Activated naive CD4-positive, alpha-beta T cell treated with anti-CD3 and anti-CD28 coated beads, Interleukin-2, amount 50 U/mL, for 72 hours (primary cell): ENCODE measurements at places on chromosomes 2 and 18. TPM values are rescaled to one million over a fixed set of nuclear protein-coding genes. Genes with fewer than 3 reads are reported as not detected.
A peak's percentile ranks its signal among the peaks of the same experiment; 100 is the strongest.

C1GALT1C1L gene
- 0.21 TPM for total RNA-seq

RNF152 gene
- total RNA-seq: 0.10 TPM

FIGN gene
- not detected for total RNA-seq

RPRM gene
- total RNA-seq: not detected

SERPINB7 gene
- total RNA-seq: not detected

IL1A gene
- 0.49 TPM for total RNA-seq

MATN3 gene
- not detected for total RNA-seq

RIT2 gene
- total RNA-seq: not detected

DNAJC5G gene
- total RNA-seq: not detected

INO80C gene
- 14.6 TPM for total RNA-seq

DNA sequence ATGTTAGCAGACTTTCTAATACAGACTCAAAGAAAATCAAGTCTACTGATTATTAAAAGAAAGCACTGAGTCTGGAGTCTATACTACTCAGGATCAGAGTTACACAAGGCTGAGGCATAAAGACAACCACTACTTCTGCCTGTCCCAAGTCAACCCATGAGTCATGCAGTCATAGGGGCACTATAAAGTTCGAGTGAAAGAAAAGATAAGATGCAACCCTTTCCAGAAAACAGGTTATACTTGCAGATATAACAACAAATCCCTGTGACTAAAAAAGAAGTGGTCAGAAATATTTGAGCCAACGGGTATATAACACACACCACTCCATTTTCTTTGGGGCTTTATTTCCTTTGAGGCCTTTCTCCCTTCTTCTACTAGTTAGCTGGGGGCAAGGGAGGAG is 18.6 kb upstream of the SCRN3 start:
- DNase-seq: no peak

DNA sequence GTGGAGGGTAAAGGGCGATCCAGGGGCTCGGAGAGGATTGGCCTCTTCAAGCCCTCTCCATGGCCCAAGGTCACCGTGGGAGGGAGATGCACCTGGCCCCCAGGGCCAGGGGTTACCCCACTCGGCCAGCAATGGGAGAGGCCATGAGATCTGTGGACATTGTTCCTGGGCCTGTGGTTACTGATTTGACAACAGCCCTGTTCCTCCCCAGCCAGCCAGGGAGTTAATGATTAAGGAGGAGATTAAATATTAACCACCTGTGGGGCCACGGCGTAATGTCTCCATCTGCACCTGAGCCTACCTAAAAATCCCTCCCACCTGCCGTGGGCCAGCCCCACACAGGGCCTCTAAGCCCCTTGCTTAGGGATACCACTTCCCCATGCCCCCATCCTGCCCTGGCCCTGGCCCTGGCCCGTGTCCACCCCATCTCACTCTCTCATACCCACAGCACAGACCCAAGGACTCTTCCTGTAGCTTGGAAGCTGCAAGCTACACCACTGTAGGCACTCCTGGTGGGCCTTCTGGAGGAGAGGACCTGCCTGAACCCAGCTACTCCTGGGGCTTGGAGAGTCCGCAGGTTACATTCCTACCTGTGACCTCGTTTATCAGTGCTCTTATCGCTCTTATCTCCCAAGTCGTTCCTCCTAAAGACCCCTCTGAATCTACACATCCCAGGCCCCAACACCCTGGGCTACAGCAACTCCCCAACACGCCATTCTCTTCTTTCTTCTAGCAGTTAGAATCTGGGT is 32.1 kb downstream of the ZFP36L2 start:
- DNase-seq: no peak

DNA sequence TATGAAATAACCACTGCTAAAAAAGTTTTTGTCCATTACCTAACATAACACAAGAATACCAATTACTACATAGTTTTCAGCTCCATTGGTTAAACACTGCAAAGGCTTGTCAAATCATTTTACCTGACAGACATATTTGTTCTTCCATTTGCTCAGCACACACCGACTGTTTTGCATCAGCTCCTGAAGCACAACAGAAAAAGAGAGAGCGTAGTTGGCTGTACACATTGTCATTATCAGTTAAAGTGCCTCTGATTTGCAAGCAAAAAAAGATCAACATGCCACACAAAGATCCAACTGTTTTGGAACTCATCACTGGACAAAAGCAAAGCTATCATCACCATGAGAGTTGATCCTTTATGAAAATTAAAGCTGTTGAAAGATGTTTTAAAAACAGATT is 103.8 kb downstream of the WDPCP start:
- no peak for DNase-seq

DNA sequence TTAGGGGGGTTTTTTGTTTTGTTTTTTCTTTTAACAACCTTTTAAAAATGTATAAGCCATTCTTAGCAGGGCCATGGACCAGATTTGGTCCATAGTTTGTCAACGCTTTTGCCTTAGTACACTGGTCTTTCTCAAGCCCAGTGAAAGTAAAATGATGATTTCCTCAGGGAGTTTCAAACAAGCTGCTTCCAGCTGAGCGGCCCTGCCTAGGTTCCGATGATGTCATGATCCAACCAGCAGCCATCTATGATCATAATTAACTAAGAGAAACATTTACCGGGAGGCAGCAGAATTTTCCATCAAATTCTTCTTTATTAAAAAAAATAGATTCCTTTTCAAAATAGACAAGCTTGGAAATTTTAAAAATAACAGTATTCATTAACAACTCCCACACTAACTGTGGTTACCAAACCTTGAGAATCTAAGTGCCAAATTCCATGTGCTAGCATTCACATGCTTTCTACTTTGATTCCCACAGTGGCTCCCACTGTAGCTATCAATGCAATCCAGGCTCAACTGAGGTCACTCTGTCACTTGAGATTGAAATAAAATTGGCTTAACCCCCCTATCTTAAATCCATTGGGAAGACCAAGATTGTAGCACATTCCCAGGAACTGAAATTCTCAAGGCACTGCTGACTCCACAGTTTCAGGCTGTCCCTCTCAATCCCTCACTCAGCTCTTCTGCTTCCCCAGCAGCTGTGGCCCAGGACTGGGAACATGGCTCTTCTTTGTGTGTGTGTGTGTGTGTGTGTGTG is 148.9 kb downstream of the RNF152 start:
- no peak for DNase-seq

GRCh38 chr2:25825238-25825637 is 53.0 kb downstream of the ASXL2 start:
- peak; percentile 62 for DNase-seq

GRCh38 chr18:8426401-8426800 is 182.8 kb upstream of the RAB12 start:
- DNase-seq: no peak

GRCh38 chr2:240566203-240567136 is 1.8 kb upstream of the RNPEPL1 start:
- DNase-seq: peak; percentile 96

GRCh38 chr2:42724886-42725285 is 39.0 kb downstream of the OXER1 start:
- no peak for DNase-seq

- DNase-seq: no peak
These were observed 36.6 kb downstream of the SCTR start for GRCh38 chr2:119487434-119488244.

DNA sequence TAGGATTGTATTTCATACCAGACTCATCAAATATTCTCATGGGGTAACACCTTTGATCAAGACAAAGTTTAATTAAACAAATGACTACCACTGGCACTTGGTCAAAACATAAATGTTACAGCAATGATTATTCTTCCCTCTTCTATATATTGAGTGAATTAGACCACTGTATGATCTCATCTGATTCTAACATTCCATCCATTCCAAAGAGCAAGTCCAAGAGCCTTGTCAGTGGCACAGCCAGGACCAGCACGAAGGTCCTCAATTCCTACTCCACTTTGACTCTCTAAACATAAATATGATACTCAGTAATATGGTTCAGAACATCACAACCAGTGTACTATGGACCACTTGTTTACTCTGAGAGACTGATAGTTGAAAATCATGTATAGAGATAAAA is 86.4 kb downstream of the AP1S3 start:
- no peak for DNase-seq

DNA sequence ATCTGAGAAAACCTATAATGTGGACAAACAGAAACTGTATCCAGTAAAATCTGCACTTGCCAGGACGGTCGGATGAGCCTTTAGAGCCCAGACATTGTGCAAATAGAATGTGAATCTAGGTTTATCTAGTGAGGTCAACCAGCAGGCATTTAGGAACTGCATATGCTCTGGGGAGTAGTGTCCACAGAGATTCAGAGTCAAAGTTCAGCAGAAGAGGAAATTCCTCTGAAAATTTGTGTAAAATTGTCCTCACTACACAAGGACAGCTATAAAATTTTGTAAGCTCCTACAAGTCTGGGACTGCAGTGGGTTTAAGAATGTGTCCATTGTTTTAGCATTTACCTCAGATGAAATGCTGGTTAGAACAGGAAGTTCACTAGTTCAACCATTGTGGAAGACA is 9.8 kb upstream of the NDUFV2 start:
- no peak for DNase-seq

GRCh38 chr18:44842588-44843412 is 162.1 kb downstream of the SETBP1 start:
- no peak for DNase-seq

GRCh38 chr2:39741871-39742270 is 37.2 kb downstream of the THUMPD2 start:
- DNase-seq: no peak

- no peak for DNase-seq
These were observed 251.5 kb upstream of the NXPH2 start for GRCh38 chr2:139031722-139032121.

- no peak for DNase-seq
These were observed 11.5 kb downstream of the ANKRD29 start for GRCh38 chr18:23650968-23651927.

- no peak for DNase-seq
These were observed 892.2 kb upstream of the ZEB2 start for GRCh38 chr2:145412155-145412554.

DNA sequence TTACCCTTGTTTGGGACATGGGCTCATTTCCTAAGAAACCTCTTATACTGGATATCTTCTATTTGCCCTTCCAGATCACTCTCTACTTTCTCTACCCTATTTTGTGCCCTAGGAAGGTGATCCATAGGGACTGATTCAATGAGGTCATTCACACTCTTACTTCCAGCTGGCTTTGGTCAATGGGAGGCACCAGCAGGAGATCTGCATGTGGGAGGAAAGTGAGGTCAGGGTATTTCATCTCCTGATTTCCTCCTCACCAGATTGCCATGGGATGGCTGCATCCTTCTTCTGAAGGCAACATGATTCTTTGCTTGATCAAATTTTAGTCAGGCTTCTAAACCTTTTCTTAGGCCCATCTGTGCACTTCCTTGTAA is 15.2 kb downstream of the M1AP start:
- no peak for DNase-seq

GRCh38 chr2:145748927-145749326 is 1229.0 kb upstream of the ZEB2 start:
- DNase-seq: no peak

GRCh38 chr18:48656582-48656981 is 117.8 kb downstream of the CTIF start:
- no peak for DNase-seq
